ENCODE measurements at places on chromosomes 13 and 19.

DNA sequence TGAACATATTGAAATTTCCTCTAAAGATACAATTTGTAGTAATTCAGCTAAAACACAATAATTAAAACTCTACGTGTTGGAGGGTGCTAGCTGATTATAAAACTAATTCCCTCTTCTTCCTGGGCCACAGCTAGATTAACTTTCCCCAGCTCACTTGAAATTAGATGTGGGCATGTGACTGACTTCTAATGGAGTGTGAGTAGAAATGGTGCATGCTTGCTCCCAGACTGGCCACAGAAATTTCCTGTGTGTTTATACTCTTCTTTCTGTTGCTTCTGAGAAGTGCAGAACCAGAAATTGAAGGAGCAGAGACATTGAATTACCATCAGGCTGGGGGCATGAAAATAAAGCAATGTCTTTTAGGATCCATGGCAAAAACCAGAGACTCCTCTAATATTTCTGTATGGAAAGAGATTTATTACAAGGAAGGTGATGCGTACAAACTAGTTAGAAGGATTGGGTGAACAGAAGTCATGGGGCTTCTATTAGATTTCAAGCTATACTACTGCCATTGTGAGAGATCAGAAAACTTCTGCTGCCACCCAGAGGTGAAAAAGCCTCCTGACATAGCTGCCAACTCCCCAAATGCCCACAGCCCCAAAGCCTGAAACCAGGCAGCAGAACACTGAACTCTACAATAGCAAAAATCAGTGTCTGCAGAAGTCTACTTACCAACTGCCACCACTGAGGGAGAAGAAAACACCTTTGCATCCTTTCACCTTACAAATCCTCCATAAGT lies 379.2 kb upstream of the MIR17HG start:
- no peak for DNase-seq

GRCh38 chr19:16946951-16947940 lies 58.4 kb downstream of the F2RL3 start:
- DNase-seq: no peak

DNA sequence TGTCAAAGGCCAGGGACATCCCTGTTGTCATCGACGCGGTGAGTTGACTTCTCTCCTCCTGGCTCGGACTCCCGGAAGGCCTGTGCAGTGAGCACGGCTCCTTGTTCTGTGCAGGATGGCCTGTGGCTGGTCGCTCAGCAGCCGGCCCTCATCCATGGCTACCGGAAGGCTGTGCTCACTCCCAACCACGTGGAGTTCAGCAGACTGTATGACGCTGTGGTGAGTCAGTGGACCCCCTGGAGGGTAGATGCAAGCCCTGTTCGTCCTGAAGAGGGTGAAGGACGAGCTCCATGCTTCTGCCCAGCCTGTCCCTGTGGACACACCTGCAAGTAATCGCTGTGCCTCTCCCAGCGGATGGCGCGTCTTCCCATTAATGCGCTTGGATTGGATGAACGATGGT lies 19.2 kb downstream of the NAXD start:
- DNase-seq: no peak

GRCh38 chr13:107767119-107767518 lies 448.2 kb downstream of the LIG4 start:
- DNase-seq: no peak

GRCh38 chr13:40927929-40928328 lies 91.2 kb downstream of the ELF1 start:
- DNase-seq: no peak

DNA sequence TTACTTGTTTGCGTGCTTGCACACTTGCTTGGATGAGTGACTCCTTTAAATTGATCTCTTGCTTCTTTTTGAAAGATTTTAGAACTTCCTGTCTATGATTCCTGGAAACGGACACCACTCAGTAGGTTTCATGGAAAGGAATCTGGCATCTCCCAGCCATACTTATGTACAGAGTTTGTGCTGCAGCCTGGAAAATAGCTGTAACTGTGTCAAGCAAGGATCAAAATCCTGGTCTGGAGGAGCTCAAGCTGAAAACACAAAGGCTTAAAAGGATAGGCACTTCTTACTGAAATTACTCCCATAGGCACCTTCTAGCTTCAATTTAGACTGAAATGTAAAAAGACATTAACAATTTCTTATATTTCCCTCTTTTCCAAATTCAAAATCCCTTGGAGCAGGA lies 1.4 kb upstream of the FREM2 start:
- DNase-seq: no peak

DNA sequence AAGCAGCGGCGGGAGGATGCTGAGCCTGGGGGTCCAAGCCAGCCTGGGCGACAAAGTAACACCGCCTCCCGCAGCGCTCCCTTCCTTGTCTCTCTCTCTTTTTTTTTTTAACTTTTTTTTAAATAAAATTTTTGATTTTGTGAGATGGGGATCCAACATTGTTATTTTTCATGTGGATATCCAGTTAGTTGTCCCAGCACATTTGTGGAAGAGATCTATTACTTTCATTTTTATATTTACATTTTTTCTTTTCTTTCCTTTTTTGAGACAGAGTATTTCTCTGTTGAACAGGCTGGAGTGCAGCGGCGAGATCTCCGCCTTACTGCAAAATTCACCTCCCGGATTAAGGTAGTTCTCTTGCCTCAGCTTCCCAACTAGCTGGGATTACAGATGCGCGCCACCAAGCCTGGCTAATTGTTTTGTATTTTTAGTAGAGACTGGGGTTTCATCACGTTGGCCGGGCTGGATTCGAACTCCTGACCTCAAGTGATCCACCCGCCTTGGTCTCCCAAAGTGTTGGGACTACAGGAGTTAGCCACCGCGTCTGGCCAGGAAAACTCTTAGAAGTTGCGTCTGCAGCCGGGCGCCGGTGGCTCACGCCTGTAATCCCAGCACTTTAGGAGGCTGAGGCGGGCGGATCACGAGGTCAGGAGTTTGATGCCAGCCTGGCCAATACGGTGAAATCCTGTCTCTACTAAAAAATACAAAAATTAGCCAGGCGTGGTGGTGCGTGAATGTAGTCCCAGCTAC lies 19.4 kb downstream of the ZNF816 start:
- no peak for DNase-seq

- DNase-seq: no peak
Measured at GRCh38 chr13:74229242-74229641, 95.0 kb upstream of the KLF12 start.

- no peak for DNase-seq
Measured at GRCh38 chr19:6590258-6590826, 608 bp downstream of the CD70 start.

- DNase-seq: no peak
Measured at GRCh38 chr13:94716016-94716415, 3.7 kb upstream of the SOX21 start.

DNA sequence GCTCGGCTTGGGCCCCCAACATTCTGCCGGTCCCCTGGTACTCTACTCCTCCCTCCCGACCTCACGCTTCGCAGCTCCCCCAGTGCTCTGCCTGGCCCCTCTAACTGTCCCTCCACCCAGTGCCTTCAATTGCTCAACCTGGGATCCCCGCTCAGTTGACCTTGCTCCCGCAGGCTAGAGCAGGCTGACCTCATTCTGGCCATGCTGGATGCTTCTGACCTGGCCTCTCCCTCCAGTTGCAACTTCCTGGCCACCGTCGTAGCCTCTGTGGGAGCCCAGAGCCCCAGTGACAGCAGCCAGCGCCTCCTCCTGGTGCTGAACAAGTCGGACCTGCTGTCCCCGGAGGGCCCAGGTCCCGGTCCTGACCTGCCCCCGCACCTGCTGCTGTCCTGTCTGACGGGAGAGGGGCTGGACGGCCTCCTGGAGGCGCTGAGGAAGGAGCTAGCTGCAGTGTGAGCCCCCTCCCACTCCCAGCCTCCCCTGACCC lies 3.6 kb downstream of the GTPBP3 start:
- no peak for DNase-seq

DNA sequence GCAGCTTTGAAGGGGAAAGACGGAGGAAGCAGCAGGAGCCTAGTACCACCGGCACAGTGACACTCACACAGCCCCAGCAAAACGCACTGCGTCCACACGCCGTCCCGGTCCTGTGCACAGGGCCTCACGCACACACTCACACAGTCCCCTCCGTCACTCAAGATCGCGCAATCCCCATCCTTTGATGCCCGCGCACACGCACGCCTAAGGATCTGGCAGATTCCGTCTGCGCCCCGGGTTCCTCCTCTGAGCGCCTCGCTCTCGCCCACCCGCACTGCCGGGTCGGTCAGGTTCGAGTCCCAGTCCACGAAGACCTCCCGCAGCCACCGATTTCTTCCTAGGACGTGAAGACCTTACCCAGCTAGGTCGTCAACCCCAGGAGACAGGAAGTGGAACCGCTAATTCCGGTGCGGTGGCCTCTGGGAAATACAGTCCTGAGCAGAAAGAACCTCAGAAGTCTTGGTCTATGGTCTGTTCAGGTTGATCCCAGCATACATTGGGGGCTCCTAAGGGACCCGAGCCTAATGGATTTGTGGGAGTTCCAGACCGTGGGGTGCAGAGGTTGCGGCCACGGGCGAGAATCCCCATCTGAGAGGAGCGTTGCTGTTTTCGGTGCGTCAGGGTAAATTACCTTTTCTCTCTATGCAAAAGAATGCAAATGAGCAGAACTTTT lies at the start of gene ZNF780B:
Gene ZNF780B, minus strand, starts transcription at position 400 of the 673 bp plus-strand sequence. CDS start 5,899 bp downstream, outside the sequence.
- DNase-seq: peak; percentile 20

DNA sequence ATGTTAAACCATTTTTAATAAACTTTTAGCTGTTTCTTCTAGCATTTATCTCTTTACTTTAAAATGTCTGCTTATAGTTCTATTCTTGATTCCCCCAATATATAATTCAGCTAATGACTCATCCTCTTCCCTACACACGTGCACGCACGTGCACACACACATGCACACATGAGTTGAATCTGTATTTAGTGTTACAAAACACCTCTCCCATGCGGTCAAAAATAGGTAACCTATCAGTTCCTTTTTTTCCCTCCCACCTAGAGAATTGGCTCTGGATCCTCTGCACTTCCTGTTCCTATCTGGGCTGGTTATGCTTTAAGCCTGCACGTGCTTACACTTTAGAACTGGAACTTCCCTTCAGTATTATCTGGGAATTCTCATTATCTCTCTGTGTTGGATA lies 144.1 kb downstream of the PAN3 start:
- DNase-seq: no peak

DNA sequence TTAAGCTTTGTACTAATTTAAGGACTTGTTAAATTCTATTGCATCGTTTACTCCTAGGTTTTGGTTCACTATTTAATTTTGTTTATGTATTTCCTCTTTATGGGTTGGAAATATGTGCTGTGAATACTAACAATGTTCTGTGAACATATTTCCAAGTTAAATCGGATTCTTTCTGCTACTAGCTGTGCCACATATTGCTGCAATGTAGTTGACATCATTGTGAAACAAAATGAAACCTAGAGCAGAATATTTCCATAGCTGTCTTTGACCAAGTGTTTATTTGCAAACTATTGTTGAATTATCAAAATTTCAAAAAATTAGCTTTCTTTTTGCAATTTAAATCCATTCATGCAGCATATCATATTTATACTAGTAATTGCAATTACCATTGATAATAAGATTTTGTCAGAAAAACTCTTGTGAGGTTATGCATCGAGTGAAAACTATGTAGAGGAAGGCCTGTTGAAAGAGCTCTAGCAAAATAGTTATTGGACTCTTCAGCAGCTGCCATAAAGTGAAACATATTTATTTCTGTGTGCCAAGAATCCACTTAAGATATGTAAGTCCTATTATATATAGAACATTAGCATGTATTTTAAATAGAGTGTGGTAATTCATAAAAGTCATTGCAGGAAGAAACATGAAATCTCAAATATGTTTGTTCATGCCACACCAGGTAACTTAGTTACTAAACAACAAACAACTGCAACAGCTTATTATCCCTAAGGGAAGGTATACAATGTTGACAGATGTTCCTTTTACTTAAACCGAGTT lies 575.1 kb downstream of the SLITRK6 start:
- no peak for DNase-seq

- DNase-seq: no peak
Measured at GRCh38 chr13:109868578-109869311, 82.4 kb upstream of the IRS2 start.

DNA sequence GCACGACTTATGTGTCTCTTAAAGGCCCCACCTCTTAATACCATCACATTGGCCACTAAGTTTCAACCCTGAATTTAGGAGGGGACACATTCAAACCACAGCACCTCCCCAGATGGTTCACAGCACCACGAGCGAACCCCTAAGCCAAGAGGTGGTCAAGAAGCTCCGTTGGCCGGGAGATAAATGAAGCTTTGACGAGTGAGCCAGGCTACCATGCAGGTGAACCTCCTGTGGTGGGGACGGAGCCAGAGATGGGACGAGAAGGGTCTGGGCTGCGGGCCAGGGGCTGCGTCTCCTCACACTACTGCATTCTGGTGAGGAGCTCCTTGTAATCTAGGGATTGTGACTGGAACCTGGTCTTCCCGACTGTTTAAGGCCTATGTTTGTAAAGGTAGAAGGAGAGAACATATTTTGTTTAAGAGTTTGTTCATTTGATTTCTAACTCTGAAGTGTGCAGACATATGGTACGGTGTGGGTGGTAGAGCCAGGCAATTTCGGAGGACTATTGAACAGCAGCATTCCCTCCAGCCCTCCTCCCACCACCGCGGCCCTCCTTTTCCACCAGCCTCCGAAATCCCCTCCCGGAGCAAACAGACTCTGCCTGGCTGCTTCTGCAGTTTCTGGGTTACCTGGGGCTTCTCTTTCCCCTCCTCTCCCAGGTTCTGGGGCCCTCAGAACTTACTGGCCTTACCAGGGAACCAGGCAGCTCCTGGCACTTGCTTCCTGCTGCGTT lies 31.3 kb downstream of the SIAH3 start:
- no peak for DNase-seq

DNA sequence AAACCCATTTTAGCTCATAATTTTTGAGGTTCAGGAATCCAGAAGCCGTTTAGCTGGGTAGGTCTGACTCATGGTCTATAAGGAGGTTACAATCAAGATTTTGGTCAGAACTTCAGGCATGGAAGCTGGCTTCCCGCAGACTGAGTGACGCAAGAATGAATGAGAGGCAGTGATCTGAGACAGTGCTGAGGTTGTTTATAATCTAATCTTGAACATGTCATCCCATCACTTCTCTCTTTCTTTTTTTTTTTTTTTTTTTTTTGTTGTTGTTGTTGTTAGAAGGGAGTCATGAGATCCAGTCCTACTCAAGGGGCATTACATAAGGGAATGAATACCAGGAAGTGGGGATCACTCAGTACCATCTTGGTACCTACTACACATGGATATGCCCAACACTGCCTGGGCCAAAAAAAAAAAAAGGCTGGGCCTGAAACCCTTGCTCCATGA lies 217.4 kb downstream of the DLEU7 start:
- no peak for DNase-seq

GRCh38 chr13:24500977-24501376 lies 11.6 kb downstream of the PARP4 start:
- DNase-seq: no peak

DNA sequence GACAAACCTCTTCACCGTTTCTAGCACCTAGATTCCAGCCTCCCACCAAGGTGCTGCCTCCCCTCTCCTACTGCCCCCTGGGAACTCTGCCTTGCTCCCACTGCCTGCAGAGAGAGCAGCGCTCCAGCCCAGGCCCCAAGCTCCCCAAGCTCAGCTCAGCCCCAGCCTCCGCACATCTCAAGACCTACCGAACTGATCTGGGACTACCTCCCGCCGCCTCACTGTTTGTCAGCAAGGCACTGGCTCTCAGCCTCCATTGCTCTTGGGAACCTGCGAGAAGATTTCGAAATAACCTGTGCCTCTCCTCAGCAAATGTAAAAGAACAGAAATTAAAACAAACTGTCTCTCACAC lies 92.4 kb upstream of the GPR183 start:
- DNase-seq: no peak

Measured in mesothelial cell of epicardium (in vitro differentiated cells).